ENCODE measurements at places on chromosomes 7 and 10.

DNA sequence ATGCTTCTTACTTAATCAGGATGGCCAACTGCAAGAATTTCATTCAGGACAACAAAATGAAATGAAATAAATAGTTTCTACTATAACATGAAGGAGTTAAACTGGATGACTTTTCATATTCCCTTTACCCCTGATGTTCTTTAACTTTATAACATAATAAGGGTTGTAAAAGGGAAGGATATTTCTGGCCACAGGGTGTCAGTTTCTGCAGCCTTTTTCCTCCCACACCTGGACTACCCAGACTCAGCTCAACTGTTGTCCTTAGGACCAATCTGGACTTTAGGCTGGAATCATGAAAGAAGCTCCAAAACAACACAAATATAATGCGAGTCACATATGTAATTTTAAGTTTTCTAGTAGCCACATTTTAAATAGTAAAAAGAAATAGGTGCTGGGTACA, 43.4 kb downstream of the PRPS1L1 start:
- no peak for DNase-seq

DNA sequence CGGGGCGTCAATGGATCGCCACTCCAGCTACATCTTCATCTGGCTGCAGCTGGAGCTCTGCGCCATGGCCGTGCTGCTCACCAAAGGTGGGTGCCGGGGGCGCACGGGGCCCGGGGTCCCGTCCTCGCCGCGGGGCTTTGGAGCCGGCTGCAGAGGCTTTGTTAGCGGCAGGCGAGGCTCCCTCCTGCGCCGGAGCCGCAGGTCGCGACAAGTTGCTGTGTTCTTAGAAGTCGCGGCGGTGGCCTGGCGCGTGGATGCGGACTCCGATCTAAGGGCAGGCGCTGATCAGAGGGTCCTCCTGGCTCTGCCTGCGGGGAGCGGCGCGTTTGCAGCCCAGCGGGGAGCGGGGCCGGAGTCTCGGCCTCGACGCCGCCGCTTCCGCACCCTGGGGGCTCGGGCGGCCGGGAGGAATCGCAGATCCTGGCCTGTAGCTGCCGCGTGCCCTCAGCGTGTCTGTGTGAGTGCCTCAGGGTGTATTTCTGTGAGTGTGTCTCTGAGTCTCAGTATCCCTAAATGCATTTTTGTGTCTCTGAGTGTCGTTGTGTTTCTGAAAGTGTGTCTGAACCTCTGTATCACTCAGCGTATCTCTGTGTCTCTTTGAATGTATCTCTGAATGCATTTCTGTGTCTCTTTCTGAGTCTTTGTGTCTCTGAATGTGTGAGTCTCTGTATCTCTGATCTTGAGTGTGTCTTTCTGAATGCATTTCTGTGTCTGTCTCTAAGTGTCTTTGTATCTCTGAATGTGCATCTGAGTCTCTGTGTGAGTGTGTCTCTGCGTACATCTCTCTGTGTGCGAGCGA, 766 bp downstream of the BAMBI start:
- peak; percentile 55 for DNase-seq

- DNase-seq = no peak
Measured at GRCh38 chr7:494259-494687, 25.4 kb downstream of the PDGFA start.

DNA sequence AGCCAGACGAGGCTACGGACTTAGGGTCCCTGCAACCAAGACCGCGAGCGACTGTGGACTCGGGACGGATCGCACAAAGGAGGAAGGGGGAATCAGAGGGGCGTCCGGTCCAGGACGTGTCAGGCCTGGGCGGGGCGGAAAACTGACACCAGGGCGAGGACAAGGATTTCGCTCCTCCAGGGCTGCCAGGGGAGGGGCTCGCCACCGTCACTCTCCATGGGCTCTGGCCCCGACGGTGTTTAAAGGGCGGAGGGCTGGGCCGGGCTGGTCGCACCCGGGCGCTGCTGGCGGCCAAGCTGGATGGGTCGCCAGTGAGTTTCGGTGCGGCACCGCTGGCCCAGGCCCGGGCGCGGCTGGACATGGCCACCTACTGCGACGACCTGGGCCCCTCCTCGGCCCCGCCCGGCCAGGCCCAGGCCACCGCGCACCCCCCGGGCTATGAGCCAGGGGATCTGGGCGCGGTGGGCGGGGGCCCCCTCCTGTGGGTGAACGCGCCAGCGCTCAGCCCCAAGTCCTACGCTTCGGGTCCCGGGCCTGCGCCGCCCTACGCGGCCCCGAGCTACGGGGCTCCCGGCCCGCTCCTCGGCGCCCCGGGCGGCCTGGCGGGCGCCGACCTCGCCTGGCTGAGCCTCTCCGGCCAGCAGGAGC, at the start of gene FOXI2:
Gene FOXI2 (plus strand): TSS at position 271 of the 648 bp plus-strand sequence. CDS start 89 bp downstream, at position 360.
- peak; percentile 69 for DNase-seq

Data from islet precursor cell (in vitro differentiated cells).